ENCODE measurements at places on chromosomes 5 and 9. TPM values are rescaled to one million over a fixed set of nuclear protein-coding genes. Genes with fewer than 3 reads are reported as not detected.

DNA sequence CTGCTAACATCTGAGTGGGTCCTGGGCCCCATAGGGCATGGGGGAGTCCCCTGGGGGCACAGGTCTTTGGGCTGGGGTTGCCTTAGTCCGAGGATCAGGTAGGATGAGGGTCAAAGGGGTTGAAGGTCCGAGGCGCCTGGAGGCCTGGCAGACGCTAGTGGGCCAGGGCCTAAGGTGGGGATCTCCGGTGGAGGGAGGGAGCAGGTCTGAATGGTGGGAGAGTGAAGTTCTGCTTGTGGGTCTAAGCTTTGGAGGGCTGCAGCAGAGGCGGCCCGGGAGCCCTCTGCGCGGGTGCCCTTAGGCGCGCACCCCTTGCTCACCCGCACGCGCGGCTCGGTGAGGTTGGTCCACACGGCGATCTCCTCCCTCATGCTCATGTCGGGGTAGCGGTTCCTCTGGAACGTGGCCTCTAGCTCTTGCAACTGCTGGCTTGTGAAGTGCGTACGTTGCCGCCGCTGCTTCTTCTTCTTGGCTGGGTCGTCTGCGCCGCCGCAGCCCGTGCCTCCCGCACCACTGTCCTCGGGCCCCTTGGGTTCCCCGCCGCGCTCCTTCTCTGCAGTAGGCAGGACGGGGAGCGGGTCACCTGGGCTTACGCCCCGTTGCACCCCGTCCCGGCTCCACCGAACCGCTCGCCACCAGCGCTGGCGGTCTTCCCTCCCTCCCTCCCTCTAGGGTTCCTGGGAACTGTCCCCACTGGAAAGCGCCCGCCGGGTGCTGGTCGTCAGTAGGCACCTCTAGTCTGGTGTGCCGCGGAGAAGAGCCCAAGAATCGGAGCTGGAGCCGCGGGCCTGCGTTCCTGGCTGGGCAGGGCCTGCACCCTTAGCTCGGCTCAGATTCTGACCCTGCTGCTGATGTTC lies 2.8 kb downstream of the PITX1 start:
- DNase-seq, result no peak

DNA sequence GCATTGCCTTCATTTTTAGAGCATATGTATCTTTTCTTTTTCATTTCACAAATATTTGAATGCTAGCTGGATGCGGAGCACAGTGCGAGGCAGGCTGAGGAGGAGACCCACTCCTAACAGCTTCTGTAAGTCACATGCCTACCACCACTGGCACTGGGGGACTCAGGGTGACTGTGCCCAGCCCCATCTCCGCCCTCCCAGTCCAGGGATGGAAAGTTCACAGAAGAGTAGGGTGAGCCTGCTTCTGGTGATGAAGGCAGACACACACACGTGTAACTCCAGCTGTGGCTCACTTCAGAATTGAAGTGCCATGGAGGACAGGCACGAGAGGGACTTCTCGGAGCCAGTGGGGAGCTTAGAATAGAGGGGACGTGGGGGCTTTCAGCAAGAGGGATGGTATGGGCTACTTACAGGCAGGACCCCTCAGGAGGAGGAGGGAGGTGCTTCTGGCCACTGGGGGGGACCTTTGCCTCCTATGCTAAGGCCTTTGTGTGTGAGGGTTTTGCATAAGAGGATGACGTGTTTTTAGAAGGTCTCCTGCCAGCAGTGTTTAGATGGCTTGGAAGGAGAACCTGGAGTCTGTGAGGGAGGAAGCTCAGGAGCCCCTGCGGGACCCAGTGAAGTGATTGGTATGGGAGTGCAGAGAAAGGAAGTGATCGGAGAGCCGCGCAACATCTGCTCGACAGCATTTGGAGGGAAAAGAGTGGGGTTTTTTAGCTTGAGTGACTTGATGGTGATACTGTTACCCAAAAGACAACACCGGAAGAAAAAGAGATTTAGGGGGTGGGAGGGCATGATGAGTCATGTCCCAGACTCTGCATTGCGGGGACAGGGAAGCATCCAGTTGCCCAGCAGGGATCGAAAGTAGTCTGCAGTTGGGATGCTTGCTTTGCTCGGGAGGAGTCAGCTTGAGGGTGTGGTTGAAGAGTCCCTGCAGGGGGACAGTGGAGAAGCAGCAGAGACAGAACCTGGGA lies 163.5 kb upstream of the OTULINL start:
- no peak for DNase-seq

DNA sequence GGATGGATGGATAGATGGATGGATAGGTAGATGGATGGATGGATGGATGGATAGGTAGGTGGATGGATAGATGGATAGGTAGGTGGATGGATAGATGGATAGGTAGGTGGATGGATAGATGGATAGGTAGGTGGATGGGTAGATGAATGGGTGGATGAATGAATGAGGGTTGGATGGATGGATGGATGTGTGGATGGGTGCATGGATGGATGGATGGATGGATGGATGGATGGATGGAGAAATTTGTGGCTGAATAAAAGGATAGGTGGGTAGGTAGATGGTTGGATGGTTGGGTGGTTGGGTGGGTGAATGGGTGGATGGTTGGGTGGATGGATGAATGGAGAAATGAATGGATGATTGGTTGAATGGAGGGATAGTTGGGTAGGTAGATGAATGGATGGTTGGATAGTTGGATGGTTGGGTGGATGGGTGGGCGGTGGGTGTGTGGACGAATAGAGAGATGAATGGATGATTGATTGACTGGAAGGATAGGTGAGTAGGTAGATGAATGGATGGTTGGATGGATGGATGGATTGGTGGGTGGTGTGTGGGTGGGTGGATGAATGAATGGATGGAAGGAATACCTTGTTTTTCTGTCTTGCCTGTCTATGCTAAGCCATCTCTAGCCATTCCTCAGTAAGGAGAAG lies 71.0 kb upstream of the ASS1 start:
- no peak for DNase-seq

DNA sequence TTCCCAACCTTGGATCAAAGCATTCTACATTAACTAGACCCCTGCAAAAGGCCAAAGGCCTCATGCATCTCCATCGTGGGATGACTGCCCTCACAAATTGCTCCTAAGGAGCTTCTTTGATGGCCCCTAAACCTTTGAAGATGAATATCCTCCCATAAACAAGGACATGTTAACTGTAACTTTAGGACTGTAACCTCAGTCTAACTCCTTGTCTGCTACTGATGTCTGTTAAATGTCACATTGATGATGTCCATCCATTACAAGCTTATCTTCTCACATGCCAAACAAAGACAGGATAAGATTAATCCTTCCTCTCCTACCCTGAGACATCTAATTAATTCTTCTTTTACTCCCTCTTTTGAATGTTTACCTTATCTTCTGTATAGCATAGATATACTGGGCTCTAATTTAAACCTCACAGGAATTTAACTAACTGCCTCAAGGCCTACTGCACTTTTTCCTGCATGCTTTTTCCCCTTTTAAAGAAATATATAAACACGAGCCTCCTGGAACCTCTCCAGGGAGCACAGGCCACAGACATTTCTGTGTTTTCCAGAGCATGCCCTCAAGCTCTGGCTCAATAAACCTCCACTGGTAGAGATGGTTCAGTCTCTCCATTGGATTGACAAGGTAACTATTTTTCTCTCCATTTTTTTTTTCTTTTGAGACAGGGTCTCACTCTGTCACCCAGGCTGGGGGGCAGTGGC lies 90.6 kb upstream of the SLC25A48 start:
- DNase-seq, result no peak

DNA sequence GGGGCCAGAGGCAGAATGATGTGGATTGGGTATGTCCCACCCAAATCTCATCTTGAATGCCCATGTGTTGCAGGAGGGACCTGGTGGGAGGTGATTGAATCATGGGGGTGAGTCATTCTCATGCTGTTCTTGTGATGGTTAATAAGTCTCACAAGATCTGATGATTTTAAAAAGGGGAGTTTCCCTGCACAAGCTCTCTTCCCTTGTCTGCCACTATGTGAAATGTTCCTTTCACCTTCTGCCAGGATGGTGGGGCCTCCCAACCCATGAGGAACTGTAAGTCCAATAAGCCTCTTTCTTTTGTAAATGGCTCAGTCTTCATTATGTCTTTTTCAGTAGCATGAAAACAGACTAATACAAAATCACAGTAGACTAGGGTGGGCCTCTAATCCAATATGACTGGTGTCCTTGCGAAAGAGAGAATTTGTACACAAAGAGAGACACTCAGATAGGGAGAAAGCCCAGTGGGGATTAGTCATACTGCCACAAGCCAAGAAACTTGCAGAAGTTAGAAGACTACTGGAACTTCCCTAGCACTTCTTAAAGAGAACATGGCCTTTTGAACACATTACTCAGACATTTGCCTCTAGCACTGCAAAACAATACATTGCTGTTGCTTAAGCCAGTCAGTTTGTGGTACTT lies 68.4 kb downstream of the ANXA1 start:
- no peak for DNase-seq

- no peak for DNase-seq
These were observed 17.0 kb downstream of the PTBP3 start for GRCh38 chr9:112316258-112316943.

Gene PTGDS
- 1.7 TPM for total RNA-seq

Gene PIK3R1
- total RNA-seq, result 15.9 TPM

Gene LPAR1
- 8.9 TPM for total RNA-seq
